Osteocyte (in vitro differentiated cells): ENCODE measurements at places on chromosomes 2 and 18. TPM values are rescaled to one million over a fixed set of nuclear protein-coding genes. Genes with fewer than 3 reads are reported as not detected.

DNA sequence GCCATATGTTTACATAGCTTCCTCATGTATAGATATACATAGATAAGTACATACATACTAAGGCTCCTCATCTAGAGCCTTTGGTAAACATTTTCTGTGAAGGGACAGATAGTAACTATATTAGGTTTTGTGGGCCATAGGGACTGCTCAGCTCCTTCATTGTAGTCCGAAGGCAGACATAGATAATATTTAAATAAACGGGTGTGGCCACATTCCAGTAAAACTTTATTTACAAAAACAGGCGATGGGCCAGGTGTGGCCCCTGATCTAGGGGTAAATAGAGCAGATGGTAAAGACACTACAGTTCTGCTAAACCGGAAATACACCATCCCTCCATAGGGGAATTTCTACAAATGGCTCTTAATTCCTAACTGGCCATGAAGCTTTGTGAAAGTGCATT, 7.3 kb downstream of the COQ10B start:
- DNase-seq, result no peak

GRCh38 chr2:221533299-221533698, 38.8 kb downstream of the EPHA4 start:
- DNase-seq, result no peak

DNA sequence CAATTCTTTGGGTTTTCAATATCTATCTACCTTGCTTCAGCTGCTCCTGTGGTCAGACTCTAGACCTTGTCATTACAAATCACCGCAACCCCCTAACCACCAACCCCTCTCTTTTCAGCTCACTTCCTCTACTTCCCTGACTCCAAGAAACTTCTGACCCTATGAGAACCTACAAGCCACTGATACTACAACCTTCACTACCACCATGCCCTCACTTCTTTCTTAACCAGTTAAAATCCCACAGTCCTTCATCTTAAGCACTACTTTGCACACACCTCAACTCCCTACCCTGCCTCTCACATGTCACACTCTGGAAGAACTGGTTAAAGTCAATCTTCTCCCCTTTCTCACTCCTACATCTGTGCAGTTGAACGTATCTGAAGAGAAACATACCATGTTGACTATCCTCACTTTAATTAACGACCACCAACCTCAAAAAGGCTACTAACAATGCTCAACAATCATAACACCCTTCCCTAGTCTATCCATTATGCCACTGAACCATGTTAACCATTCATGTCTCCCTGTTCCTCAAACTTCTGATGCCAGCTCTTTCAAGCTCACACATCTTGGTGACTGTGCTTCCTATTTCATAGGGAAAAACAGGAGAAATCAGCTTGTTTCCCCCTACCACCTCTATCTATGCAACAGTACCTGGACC, 12.6 kb downstream of the EIF2AK3 start:
- no peak for DNase-seq

Gene G6PC2
- not detected in 2 replicates for total RNA-seq

Gene RNU2-63P
- total RNA-seq, result 4.7 TPM in 1 of 2 replicates, not detected in the other

DNA sequence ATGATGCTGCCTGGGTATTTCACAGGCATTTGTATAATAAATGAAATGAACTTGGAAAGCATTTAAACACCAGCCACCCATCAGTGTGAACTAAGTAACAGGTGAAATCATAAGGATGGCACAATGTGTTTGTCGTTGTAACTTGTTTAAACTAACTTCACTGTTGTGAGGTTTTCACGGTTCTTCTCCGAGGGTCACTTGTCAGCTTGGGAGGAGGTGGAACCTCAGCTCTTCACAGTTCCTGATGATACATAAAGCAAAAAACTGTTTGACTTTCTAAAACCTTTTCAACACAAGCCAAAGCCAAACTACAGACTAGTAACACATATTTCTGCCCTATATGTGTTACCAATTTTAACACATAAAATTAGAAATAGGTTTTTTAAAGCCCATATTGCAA, 13.1 kb downstream of the TMEM18 start:
- no peak for DNase-seq

Gene ATP6V1C2
- not detected in 2 replicates for total RNA-seq

GRCh38 chr2:97704989-97705388, 8.4 kb upstream of the ZAP70 start:
- peak; percentile 79 for DNase-seq

- no peak for DNase-seq
These were observed 297.6 kb downstream of the PARD3B start for GRCh38 chr2:204842661-204843485.

DNA sequence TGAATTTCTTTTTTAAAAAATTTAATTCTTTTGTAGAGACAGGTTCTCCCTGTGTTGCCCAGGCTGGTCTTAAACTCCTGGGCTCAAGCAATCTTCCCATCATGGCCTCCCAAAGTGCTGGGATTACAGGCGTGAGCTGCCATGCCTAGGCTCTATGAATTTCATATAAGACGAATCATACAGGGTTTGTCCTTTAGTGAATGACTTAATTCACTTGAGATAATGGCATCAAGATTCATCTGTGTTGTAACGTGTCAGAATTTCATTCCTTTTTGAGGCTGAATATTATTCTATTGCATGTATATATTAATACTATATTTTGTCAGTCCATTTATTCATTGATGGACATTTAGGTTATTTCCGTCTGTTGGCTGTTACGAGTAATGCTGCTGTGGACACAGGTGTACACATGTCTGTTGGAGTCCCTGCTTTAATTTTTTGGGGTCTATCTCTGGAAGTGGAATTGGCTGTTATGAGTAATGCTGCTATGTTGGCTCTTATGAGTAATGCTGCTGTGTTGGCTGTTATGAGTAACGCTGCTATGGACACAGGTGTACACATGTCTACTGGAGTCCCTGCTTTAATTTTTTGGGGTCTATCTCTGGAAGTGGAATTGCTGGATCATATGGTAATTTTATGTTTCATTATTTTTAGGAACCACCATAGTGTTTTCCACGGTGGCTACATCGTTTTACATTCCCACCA, 210.6 kb downstream of the CAMKMT start:
- no peak for DNase-seq

DNA sequence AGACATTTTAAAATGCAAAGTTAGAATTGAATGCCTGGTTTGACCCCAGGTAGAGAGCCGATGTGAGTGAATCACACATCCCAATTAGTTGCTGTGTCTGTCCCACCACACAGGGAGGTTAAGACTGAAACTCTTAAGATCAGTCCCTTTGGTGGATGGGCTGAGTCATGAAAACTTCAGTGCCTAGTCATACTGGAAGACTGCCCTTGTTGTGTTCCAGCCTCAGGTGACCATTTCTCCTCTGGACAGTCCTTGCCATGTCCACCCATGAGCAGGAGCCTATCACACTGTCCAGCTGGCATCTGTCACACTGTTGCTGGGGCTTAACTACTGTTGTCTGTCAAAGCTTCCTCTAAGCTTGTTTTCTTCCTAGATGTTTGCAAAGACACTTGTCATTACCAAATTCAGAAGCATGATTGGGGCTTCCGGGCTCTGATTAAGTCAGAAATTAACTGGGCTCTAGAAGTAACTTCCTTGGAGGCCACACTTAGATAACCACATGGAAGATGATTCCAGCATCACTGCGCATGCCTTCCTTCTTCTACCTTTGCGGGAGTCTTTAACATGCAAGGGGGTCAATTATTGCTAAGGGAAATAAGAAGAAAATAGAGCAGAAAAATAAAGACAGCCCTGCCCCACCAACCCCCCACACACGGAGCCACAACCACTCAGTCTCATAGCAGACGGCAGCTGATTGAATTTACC, 21.3 kb downstream of the CYRIA start:
- DNase-seq, result no peak

Gene FAM237A
- total RNA-seq, result not detected in 2 replicates

Gene CDH2
- 83.8 and 87.2 TPM in 2 replicates for total RNA-seq
